ENCODE measurements at places on chromosomes 11 and 22.

DNA sequence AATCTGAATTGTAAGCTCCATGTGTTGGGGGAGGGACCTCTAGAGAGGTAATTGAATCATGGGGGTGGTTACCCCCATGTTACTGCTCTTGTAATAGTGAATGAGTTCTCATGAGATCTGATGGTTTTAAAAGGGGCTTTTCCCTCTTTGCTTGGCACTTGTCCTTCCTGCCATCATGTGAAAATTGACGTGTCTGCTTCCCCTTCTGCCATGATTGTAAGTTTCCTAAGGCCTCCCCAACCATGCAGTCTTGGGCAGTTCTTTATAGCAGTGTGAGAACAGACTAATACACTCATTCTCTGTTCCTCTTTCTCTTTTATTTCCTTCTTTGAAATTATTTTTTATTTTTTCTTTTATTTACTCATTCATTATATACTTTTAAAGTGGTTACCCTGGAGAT is 239.4 kb downstream of the CSNK2A3 start:
- no peak for DNase-seq

DNA sequence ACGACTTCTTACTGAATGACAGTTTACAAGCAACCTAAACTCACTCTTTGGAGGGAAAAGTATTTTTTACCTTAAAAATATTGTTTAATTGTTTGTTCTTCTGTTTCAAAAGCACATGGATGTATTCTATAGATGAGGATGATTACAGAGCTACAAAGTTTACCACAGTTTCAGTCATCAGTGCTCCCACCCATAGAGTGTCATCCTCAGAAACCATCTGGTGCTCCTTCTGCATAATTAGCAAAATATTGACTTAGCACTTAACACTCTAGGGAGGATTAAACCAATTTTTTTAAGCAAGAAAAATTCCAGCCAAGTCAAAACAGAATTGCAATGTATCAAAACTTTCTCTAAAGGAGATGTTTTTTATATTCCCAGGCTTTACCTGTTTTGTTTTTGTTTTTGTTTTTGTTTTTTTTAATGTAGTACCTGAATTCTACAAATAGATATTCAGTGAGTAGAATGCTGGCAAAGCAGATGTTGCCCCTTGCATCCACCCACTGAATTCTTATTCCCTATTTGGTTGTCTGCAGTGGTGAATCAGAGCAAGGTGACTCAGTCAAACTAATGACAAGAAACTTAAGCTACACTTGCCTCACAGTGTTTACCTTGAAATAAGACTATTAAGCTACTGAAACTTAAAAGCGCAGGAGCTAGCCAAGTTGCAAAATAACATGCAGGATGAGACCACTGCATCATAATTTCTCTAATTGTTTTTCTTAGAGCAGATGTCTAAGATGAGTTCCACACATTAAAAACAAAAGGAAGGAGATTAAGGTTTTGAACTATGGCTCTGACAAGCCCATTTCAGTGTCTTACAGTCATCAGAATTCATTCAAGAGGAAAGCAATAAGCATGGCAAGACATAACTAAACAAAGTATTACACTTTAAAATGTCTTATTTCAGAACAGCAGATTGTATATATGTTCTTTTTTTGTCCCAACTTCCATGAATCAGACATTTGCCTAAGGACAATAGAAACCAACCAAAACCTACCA is 155.1 kb upstream of the SOX6 start:
- DNase-seq: no peak

GRCh38 chr11:120324932-120325810 is at the start of gene TLCD5:
TSS of gene TLCD5 (plus strand) at chr11:120325299. CDS start at chr11:120327442, 2,143 bp downstream.
- DNase-seq: peak; percentile 27

DNA sequence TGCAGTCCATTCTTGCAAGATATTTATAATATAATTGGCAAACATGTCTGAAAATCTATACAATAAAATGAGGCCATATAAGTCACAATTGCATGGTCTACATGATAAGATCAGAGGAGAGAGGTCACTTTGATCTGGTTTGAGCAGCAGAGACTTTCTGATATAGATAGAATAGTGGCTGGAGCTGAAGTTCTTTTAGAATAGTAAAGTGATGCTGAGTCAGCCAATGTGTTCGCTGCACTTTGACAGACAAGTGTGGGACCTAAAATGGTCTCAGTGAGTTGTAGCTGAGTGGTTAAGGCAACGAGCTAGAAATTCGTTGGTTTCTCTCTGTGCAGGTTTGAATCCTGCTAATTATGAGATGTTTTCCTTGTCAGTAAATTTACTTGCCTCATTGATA is 257.0 kb upstream of the C11orf87 start:
- DNase-seq: no peak

DNA sequence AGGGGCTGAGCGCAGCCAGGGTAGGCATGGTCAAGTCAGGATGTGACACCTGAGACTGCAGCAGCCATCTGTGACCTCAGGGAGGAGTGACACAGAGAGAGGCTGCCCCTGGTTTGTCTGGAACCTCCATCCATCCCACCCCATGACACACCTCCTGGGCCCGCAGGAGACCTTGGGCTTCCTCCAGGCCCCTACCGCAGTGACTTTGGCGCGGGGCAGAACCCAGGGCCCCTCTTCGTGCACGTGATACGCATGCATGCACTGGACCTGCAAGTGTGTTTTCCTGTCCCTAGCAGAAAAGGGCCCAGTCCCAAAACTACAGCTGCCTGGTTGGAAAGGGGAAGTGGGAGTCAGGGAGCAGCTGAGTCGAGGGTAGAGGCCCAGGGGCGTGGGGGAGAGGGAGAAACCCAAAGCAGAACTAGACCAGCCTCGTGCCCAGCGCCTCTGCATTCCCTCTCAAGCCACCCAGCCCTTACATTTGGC is 7.9 kb upstream of the CYTH4 start:
- no peak for DNase-seq

DNA sequence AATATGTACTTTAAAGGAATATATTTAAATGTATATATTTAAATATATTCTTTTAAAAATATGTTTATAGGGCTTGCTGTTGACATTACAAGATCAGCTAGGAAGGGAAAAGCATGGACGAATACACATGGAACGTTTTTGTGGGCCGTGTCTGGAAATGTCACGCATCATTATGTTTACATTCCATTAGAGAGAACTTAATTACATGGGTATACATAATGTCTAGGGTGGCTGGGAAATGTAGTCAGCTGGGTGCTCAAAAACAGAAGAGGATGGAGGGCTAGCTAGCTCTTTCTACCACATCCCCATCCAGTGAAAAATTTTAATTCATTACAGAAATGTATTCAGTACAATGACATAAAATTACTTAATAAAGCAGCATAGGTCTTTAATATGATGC is 371.2 kb downstream of the DYNC2H1 start:
- DNase-seq: no peak

DNA sequence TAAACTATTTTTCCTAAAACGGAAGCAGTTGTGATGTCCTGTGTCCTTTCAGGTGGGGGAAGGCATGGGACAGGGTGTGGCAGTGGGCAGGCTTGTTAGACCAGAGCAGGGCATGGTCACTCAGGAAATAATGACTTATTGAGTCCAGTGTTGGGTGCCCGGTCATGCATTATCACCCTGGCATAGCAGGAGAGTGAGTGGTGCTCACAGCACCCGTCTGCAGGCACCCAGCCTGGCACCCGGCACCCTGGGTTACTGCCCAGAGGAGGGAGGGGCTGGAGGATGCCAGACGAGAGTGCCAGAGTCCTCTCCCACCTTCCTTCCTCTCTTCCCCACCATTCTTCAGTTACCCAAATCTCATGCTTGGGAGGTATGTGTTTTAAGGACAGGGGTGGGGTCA is 59.1 kb downstream of the ST3GAL4 start:
- DNase-seq: no peak

GRCh38 chr22:40965936-40966725 is 15.0 kb downstream of the RBX1 start:
- peak; percentile 16 for DNase-seq

GRCh38 chr11:73759610-73760134 is 1.2 kb downstream of the RAB6A start:
- DNase-seq: no peak

- DNase-seq: no peak
Measured at GRCh38 chr11:70727899-70728620, 329.7 kb downstream of the CTTN start.

DNA sequence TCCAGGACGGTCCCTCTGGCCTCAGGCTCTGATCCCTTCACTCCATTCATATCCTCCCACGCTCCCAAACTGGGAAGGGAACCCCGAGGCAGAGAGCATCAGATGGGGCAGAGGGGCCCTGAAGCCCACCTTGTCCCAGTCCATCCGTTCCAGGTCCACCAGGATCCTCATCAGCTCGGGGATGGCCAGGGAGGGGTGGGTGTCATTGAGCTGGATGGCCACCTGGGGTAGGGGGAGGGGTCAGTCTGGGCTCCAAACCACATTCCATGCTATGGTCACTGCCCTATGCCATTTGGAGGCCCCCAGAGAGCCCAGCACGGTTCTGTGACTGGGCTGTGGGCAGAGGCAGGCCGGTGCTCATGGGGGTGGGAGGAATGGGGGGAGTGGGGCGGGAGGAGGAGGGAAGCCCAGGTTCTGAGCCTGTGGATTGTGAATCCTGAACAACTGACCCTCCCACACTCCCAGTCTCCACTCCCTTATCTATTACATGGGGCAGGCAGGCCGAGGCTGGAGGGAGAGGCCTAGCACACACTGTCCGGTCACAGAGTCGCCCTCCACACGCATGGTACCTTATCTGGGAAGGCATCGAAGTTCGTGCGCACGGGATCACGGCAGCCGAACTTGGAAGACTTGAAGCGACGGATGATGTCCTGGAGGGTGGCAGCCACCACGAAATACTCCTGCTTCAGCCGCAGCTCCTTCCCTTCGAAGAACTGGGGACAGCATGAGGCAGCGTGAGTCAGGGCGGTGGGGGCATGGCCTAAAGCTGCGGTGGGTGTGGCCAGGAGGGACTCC is 5.5 kb downstream of the PYGM start:
- no peak for DNase-seq

- no peak for DNase-seq
Measured at GRCh38 chr11:126862664-126863243, 137.8 kb downstream of the KIRREL3 start.

DNA sequence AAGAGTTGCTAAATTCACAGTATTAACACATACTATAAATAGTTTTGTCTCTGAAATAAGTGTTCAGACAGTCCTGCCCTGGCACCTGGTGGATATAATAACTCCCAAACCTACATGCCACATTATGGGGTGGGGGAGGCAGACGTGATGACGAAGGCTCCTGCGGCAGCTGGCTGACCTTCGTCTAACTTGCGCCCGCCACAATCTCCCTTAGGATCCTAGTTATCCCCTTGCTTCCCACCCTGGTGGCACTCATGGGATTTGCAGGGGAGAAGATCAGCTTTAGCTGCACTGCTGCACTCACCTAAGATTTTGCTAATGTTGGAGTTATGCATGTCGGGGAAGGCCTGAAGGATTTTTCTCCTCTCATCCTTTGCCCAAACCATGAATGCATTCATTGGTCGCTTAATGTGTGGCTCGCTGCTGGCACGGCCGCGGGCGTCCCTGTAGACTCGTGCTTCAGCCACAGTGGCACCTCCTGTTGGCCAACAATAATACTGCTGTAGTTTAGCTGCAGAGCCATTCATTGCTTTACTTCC is 367.6 kb downstream of the SOX6 start:
- DNase-seq: no peak

- no peak for DNase-seq
Measured at GRCh38 chr11:102399189-102399588, 52.2 kb downstream of the BIRC2 start.

- DNase-seq: no peak
Measured at GRCh38 chr11:10918698-10919097, 60.8 kb upstream of the ZBED5 start.

DNA sequence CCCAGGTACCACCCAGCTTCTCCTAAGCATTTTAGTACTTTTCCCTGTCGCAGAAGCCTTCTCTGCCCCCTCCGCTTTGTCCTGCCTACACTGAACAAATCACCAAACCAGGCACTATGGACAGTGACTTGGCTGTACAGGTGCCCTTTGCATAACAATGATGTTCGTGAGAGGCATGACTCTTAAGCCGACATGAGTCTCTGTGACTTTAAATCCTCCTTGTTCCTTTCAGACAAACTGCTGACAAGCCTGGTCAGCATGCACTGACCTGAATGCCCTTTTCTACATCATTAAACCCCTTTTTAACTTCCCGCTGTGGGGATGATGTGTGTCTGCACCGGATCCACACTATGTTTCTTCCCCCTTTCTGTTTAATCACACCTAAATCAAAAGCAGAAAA is 16.6 kb downstream of the CAVIN3 start:
- no peak for DNase-seq

DNA sequence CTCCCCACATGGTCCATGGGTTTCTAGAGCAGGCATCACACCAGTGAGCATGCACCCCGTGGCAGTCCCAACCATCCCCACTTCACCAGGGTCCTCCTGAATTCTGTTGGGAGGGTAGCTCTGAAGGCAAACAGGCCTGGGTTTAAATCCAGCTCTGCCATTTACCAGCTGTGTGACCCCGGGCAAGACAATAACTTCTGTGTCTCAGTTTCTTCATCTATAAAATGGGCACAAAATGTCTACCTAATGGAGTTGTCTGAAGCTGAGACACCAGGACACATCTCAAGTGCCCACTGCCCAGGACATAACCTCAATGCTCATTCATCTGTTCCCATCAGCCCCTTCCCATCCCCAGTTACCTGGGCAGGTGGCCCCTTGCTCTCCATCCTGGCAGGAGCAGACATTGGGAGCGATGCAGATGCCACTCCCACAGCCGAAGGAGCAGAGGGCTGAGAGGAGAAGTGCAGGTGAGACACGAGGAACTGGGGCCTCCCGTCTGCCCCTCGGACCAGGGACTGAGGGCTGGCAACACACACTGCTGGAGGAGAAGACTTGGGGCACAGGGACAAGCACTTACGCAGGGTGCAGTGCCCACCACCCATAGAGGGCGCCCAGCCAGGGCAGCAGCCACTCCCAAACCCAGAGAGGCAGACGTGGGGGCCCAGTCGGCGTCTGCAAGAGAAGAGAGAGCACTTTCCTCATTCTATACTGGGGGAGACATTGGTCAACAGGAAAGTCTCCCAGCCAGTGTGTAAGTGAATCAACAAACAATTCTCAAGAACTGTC is 4.0 kb downstream of the VWCE start:
- no peak for DNase-seq

- DNase-seq: no peak
Measured at GRCh38 chr11:42571131-42571877, 740.5 kb upstream of the API5 start.

DNA sequence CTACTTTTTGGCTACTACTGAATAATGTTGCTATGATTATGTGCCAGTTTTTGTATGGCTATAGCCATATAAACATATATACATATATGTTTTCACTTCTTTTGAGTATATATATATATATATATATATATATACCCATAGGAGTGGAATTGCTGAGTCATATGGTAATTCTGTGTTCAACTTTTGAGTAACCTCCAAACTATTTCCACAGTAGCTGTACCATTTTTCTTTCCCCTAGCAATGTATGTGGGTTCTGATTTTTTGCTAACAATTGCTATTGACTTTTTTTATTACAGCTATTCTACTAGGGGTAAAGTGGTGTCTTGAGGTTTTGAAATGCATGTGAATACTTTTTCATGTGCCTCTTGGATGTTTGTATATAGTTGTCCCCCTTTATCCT is 30.4 kb downstream of the CBL start:
- DNase-seq: peak; percentile 68

- DNase-seq: no peak
Measured at GRCh38 chr11:46291441-46292150, 14.1 kb downstream of the CREB3L1 start.

Measured in activated CD4-positive, alpha-beta T cell treated with anti-CD3 and anti-CD28 coated beads, Interleukin-2, Interleukin-4, amounts not matched to agents 100 ng/mL and 50 ng/mL, durations not matched to agents 16 hours and 8 hours (primary cell).